Activated CD4-positive, alpha-beta T cell treated with anti-CD3 and anti-CD28 coated beads for 48 hours (primary cell): ENCODE measurements at places on chromosomes 11 and 22.

GRCh38 chr11:57568330-57568766 is 876 bp upstream of the UBE2L6 start:
- no peak for DNase-seq

- DNase-seq: no peak
These were observed 56.4 kb downstream of the PARVA start for GRCh38 chr11:12433571-12434324.

DNA sequence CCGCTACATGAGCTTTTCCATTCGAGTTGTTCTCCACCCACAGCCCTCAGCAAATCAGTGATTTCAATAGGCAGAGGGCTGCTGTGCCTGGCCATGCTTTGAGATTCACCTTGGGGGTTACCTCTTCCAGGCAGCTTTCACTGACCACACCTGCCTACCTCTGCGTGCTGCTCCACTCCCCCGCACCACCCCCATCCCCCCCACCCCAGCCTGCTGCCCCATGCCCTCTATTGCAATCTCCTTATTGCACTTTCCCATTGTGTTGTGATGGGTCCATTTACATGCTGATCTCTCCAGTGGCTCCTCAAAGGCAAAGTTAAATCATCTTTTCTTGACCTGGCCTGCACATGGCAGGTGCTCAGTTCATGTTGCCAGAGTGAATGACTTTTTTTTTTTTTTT is 18.0 kb upstream of the POLA2 start:
- no peak for DNase-seq

DNA sequence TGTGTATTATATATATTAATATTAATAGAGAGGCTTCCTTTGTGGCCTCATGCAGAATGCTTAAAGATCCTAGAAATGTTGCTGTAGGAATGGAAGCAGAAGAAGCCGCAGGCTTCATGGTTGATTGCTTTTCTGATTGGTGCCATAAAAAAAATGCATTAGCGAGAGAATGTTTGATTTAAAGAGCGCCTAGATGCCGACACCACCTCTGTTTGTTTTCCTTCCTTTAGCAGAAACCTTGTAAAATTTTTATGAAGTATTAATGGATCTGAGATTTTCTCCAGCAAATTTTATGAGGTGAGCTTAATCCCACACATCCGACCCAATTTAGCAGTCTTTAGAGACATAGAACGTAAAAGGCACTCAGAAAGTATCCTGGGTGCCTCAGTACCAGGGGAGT is 587.5 kb downstream of the NTM start:
- DNase-seq: no peak

GRCh38 chr11:17498058-17498457 is 21.4 kb upstream of the ABCC8 start:
- no peak for DNase-seq
